ENCODE measurements at places on chromosomes 6 and 20. TPM values are rescaled to one million over a fixed set of nuclear protein-coding genes. Genes with fewer than 3 reads are reported as not detected.

GRCh38 chr20:62011403-62011790, 54.3 kb downstream of the TAF4 start:
- DNase-seq, result no peak

DNA sequence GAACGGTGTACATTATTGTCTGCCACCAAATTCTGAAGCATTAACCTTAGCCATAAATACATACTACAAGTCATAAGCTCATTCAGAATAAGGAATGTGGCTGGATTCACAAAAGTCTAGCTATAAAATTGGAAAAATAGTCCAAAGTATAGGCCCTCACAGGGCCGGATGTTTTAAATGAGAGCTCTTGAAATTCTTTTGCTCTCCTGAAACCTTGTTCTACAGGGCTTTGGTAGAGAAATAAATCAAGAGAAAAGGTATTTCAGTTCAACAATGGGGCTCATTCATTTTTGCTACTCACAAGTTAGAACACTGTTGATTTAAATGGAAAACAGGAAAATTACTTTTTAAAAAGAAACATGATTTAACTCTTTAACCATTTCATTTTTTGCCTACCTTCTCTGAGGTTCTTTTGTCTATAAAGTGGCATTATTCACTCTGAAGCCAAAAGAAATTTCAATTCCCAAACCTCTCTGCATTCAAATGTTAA, 58.0 kb downstream of the PREP start:
- DNase-seq, result no peak

DNA sequence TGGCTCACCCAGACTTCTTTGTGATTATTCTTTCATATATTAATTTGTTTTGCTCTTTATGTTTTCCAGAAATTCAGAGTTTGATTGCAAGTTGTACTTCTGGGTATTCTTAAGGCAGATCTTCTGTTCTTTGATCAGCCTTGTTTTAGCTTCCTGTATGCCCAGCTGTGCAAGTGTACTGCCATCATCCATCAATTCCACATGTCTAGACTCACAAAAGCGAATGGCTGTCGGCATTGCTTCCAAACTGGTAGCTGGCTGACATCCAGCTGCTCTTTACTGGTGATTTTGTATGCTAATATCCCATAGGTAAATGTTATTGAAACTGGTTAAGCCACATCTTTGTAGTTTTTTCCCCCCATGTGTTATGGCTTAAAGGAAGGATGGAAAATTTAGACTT, 1084.8 kb upstream of the CITED2 start:
- no peak for DNase-seq

GRCh38 chr6:38116248-38116647, 296.7 kb downstream of the ZFAND3 start:
- no peak for DNase-seq

TMC2 gene
- not detected for total RNA-seq

- no peak for DNase-seq
These were observed 375.0 kb downstream of the CDC5L start for GRCh38 chr6:44762496-44762895.

- no peak for DNase-seq
These were observed 138.6 kb downstream of the RPS12 start for GRCh38 chr6:132952986-132953385.

DNA sequence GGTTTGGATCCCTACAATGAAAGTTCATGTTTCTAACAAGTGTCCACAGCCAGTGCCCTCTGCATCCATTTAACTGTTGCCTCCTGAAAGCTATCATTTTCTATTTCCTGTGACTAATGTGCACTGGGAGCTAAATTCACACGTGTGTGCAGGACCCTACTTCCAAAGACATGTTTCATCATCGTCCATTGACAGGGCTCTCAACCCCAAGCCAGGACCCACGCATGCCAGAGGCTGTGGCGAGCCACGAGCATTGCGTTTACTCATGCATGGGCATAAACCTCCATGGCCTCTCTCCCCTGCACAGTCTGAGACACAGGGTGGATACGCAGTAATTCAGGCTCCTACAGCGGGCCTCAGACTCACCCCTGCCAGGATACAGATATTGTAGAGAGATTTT, 153.2 kb downstream of the MAFB start:
- no peak for DNase-seq

DNA sequence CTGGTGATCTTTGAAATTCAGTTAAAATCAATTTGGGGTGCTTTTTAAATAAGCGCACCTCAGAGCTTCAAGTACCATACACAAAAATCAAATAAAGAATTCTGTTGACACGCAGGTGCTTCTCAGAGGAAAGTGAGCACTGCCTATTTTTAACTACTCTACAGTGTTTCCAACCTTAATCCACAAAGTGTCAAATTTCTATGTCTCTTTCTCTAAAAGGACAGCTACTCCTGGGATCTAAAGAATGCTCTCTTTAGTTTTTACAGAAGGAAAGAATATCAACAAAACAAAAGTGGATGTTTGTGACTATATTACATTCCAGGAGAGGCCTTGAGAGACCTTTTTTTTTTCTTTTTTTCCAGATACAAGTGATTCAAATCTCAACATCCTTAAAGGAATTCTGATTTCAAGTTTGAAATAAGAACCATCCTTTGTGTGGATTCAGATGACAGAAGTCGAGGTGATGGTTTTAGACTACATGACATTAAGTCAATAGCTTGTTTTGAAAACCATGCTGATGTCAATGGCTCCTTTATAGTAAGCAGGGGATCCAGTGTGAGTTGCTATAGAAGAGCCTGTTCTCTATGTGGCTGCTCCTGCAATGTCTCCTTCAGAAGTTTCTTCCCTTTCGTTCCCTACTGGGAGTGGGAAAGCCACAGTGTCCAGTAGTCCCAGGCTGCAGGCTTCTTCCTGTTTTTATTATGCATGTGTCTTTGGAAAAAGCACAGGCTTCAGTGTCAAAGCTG, 67.2 kb upstream of the DEFB112 start:
- DNase-seq, result no peak

DNA sequence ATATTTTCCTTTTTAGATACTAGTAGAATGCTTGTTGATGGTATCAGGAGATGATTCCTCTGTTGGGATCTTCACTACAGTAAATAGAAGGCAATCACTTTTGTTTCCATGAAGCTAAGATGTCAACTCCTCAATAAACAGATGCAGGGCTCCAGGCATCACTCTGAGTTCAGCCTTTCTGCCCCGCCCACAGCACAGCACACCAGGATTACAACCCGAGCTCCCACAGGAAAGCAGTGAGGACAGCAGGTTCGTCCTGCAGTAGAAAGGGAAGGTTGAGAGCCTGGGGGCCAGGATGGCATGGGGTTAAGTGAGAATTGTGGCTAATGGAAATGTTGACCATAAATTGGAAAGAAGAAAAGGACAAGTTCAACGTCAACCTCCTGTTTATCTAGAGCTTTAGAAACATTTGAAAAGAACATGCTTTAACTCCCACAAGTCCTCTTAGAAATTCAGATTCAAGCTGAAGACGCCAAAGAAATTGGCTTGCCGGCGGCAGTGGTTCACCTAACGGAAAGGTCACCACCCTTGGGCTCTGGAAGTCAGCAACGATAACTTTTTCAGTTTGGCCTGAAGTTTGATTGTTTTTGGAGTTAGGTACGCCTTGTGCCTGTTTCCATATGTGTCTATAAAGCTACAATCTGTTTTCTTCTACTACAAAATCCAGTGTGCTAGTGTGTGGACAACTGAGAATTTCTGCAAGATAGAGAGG, 144.4 kb upstream of the PDE10A start:
- no peak for DNase-seq
